ENCODE measurements at places on chromosomes 3 and 15.

GRCh38 chr3:154598166-154598565 lies 168.2 kb upstream of the GPR149 start:
- DNase-seq = no peak
- H3K4me1 ChIP-seq = no peaks in the 10 kb centered on the region
- H3K4me3 ChIP-seq = no peak overlapping the region

DNA sequence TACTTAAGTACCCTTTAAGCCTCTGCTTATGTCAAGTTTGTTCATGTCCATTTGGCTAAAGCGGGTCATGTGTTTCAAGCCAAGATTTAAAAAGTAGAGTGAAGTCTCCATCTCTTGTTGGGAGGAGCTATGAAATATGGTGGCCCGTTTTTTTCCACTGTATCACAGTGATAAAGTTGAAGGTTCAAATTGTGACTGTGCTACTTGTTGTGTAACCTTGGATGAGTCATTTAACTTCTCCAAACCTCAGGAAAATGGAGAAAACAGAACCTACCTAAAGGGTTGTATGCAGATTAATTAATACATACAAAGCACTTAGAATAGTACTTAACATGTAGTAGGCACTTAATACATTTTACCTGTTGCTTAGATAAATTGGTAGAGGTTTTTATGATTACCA lies 43.4 kb downstream of the SNAPC5 start:
- H3K27me3 ChIP-seq = no peaks in the 10 kb centered on the region
- H3K27ac ChIP-seq = no peak overlapping the region
- peaks cover 2% of the 10 kb centered on the region for H3K36me3 ChIP-seq
- no peak overlapping the region for H3K4me3 ChIP-seq
- no peaks in the 10 kb centered on the region for H3K4me1 ChIP-seq

DNA sequence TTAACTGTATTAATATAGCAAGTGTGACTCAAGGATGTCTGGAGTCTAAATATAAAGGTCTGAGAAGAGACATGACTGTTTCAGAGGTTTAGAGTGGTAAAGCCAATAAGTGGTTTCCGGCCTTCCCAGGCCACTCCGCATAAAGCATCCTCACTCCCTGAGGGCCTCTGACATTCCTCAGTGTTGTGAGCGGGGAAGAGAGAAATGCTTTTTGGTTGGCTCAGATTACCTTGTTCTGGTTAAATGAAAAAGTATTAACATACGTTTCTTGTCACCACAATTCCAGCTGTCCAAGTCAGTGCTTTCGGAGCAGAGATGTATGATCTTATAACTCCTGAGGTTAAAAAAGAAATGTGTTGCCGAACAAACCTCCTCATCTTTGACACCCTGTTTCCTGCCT lies 103.8 kb downstream of the RBMS3 start:
- H3K27me3 ChIP-seq = no peaks in the 10 kb centered on the region
- no peaks in the 10 kb centered on the region for H3K4me1 ChIP-seq
- H3K4me3 ChIP-seq = no peak overlapping the region
- no peaks in the 10 kb centered on the region for H3K36me3 ChIP-seq
- no peak overlapping the region for H3K27ac ChIP-seq

- H3K4me1 ChIP-seq = peaks cover 3% of the 10 kb centered on the region
- no peak for DNase-seq
- no peaks in the 10 kb centered on the region for H3K36me3 ChIP-seq
- H3K27me3 ChIP-seq = no peaks in the 10 kb centered on the region
- no peak overlapping the region for H3K4me3 ChIP-seq
These were observed 118.0 kb upstream of the C3orf80 start for GRCh38 chr3:160106905-160107861.

- H3K36me3 ChIP-seq = peaks cover 39% of the 10 kb centered on the region
- DNase-seq = no peak
- H3K27me3 ChIP-seq = no peaks in the 10 kb centered on the region
- H3K4me1 ChIP-seq = peaks cover 9% of the 10 kb centered on the region
These were observed 38.0 kb downstream of the ANP32A start for GRCh38 chr15:68782589-68783161.

GRCh38 chr3:52986938-52987337 lies 58.9 kb downstream of the SFMBT1 start:
- no peaks in the 10 kb centered on the region for H3K27me3 ChIP-seq
- peaks cover 18% of the 10 kb centered on the region for H3K4me1 ChIP-seq
- DNase-seq = no peak
- H3K4me3 ChIP-seq = no peak overlapping the region
- no peak overlapping the region for H3K27ac ChIP-seq
- H3K36me3 ChIP-seq = no peaks in the 10 kb centered on the region

DNA sequence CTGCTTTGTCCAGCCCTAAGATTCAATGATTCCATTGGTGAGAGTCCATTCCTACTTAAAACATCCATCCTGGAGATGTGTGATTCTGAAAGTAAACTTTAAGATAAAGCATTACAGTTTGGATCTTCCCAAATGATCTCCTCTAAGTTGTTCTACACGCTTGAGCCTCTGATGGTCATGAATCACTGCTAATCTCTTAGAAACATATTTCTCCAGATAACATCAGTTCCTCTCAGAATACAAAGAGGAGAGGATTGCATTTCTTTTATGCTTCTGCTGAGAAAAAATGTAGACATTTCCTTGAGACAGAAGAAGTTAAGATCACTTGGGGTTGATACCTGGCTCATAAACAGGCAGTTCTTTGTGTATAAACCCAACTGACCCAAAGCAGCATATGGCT lies 281.2 kb upstream of the DPH6 start:
- H3K27ac ChIP-seq = no peak overlapping the region
- H3K4me1 ChIP-seq = no peaks in the 10 kb centered on the region
- DNase-seq = no peak
- no peaks in the 10 kb centered on the region for H3K36me3 ChIP-seq
- H3K4me3 ChIP-seq = no peak overlapping the region

DNA sequence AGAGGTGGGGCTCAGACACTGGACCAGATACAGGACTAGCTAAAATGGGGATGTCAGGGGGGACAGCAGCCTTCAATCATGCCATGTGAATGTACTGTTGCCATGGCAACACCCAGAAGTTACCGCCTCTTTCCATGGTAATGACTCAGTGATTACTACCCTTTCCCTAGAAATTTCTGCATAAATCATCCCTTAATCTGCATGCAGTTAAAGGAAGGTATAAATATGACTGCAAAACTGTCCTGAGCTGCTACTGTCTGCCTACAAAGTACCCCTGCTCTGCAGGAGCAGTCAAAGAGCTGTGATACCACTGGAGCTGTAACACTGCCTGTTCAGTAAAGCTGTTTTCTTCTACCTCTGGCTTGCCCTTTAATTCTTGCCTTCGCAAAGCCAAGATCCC lies 168.2 kb downstream of the PEAK1 start:
- no peaks in the 10 kb centered on the region for H3K36me3 ChIP-seq
- H3K4me3 ChIP-seq = no peak overlapping the region
- DNase-seq = no peak
- no peaks in the 10 kb centered on the region for H3K27me3 ChIP-seq

GRCh38 chr15:23877502-23878412 lies 190.7 kb upstream of the NDN start:
- no peak for DNase-seq
- H3K4me1 ChIP-seq = no peaks in the 10 kb centered on the region
- no peak overlapping the region for H3K4me3 ChIP-seq
- H3K27ac ChIP-seq = no peak overlapping the region

DNA sequence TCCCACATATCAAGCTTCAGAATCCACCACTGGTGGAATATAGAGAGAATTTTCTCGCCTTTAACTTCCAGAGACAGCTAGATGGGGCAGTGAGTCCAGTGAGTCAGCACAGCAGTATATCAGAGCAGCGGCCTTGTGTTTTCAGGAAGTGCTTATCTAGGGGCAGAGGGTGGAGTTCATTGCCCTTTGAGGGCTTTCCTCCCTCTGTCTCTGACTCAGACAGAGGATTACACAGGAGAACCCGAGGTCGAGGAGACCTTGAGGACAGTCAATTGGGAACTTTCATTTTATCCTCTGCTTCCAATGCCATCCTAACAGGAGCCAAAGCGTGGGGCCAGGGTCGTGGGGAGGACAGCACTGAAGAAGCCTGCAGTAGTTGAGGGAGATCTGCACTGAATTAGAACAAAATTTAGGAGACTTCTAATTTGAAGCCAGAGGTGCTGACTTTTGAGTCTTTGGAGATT lies 109.6 kb upstream of the UMPS start:
- H3K36me3 ChIP-seq = no peaks in the 10 kb centered on the region
- peak overlapping the region; percentile 84 for H3K27ac ChIP-seq
- H3K4me1 ChIP-seq = peaks cover 18% of the 10 kb centered on the region
- 0 out of 2 replicates have a peak overlapping the region, but pooled peaks have one; percentile 19 for H3K4me3 ChIP-seq

- H3K27ac ChIP-seq = no peak overlapping the region
- no peaks in the 10 kb centered on the region for H3K36me3 ChIP-seq
- H3K4me1 ChIP-seq = no peaks in the 10 kb centered on the region
- H3K27me3 ChIP-seq = no peaks in the 10 kb centered on the region
- DNase-seq = no peak
These were observed 25.5 kb upstream of the AADAC start for GRCh38 chr3:151788401-151788800.

- no peaks in the 10 kb centered on the region for H3K4me1 ChIP-seq
- H3K27ac ChIP-seq = no peak overlapping the region
- no peaks in the 10 kb centered on the region for H3K27me3 ChIP-seq
- no peaks in the 10 kb centered on the region for H3K36me3 ChIP-seq
- no peak overlapping the region for H3K4me3 ChIP-seq
- no peak for DNase-seq
These were observed 72.7 kb upstream of the ABI3BP start for GRCh38 chr3:101065962-101066361.

GRCh38 chr3:182837855-182838454 lies 44.7 kb downstream of the ATP11B start:
- no peaks in the 10 kb centered on the region for H3K27me3 ChIP-seq
- no peak overlapping the region for H3K27ac ChIP-seq
- no peak for DNase-seq
- H3K4me1 ChIP-seq = no peaks in the 10 kb centered on the region

GRCh38 chr3:165491487-165491886 lies 295.3 kb upstream of the SLITRK3 start:
- H3K4me3 ChIP-seq = no peak overlapping the region
- no peaks in the 10 kb centered on the region for H3K27me3 ChIP-seq
- no peaks in the 10 kb centered on the region for H3K36me3 ChIP-seq
- H3K4me1 ChIP-seq = no peaks in the 10 kb centered on the region
- H3K27ac ChIP-seq = no peak overlapping the region

GRCh38 chr3:30633718-30634117 lies 27.3 kb downstream of the TGFBR2 start:
- no peak for DNase-seq
- no peaks in the 10 kb centered on the region for H3K27me3 ChIP-seq
- no peaks in the 10 kb centered on the region for H3K36me3 ChIP-seq
- H3K4me1 ChIP-seq = no peaks in the 10 kb centered on the region

DNA sequence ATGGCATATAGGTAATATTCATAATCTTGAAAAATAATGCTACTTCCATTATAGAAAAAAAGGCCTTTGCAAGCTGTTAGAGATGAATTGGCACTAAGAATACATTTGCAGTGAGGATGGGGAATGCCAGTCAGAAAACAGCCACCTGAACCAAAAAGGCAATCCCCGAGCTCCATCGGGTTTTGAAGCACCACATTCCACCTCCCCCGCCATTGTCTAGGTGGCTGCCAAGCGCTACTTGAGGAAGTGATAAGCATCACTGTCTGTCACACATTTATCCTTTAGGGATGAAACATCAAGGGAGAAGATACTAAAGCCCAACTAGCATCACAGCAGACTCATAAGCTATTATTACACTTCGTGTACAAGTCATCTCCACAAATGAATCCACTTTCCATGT lies 112.8 kb downstream of the OSBPL10 start:
- DNase-seq = no peak
- no peaks in the 10 kb centered on the region for H3K4me1 ChIP-seq
- H3K27me3 ChIP-seq = no peaks in the 10 kb centered on the region

- H3K27ac ChIP-seq = no peak overlapping the region
- no peaks in the 10 kb centered on the region for H3K36me3 ChIP-seq
- no peaks in the 10 kb centered on the region for H3K27me3 ChIP-seq
- DNase-seq = no peak
- H3K4me1 ChIP-seq = peaks cover 3% of the 10 kb centered on the region
- H3K4me3 ChIP-seq = no peak overlapping the region
These were observed 32.9 kb downstream of the PIK3CA start for GRCh38 chr3:179181021-179181472.

GRCh38 chr3:172129850-172130716 lies 90.7 kb downstream of the FNDC3B start:
- DNase-seq = no peak
- H3K4me3 ChIP-seq = no peak overlapping the region
- H3K4me1 ChIP-seq = peaks cover 29% of the 10 kb centered on the region
- H3K36me3 ChIP-seq = peaks cover under 1% of the 10 kb centered on the region

DNA sequence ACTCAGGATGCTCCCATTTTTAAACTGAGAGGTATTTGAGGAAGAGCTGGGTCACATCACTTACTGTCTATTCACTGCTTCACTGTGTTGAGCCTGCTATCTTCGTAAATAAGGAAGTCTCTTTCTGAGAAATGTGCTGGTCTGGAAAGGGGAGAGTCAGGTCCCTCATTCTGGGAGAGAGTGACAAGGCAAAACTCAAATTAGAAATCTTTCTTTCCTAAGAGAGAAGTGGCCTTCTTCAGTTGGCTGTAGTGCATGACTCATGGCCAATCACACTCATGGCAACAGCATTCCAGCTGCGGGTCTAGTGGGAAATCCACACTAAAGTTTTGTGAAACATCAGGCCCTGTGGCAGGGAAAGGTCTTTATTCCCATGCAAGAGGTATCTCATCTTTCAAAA lies 11.5 kb upstream of the TIMP4 start:
- H3K36me3 ChIP-seq = no peaks in the 10 kb centered on the region
- no peak overlapping the region for H3K4me3 ChIP-seq
- no peaks in the 10 kb centered on the region for H3K27me3 ChIP-seq
- no peak for DNase-seq
- no peaks in the 10 kb centered on the region for H3K4me1 ChIP-seq
- no peak overlapping the region for H3K27ac ChIP-seq

- H3K27ac ChIP-seq = no peak overlapping the region
- H3K4me1 ChIP-seq = peaks cover 20% of the 10 kb centered on the region
- no peak for DNase-seq
- peaks cover 10% of the 10 kb centered on the region for H3K27me3 ChIP-seq
- peak overlapping the region; percentile 58 for H3K4me3 ChIP-seq
These were observed 394 bp downstream of the OSBPL10 start for GRCh38 chr3:31980530-31981205.

GRCh38 chr3:21484828-21485144 lies 266.2 kb downstream of the ZNF385D start:
- DNase-seq = no peak
- H3K27me3 ChIP-seq = no peaks in the 10 kb centered on the region
- H3K4me1 ChIP-seq = no peaks in the 10 kb centered on the region

DNA sequence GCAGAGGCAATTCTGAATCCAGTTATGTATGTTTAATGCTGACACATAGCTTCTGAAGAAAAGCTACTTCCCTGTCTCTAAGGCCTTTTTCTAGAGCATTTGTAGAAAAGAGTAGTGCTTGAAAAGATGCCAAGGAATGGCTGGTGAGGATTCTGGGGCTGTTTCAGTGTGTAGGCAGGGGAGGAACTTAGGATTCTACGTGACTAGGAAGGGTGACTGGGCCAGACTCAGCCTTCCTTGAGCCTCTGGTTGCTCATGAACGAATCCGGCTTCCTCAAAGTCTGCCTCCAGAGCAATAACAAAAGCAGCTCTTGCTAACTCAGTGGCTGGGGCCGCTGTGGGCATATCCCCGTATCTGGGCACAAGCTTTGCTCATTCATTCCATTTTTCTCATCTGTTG lies 104.8 kb upstream of the WNT5A start:
- no peak for DNase-seq
- H3K4me3 ChIP-seq = no peak overlapping the region
- H3K27me3 ChIP-seq = no peaks in the 10 kb centered on the region
- no peak overlapping the region for H3K27ac ChIP-seq

GRCh38 chr15:99403597-99403996 lies 152.3 kb downstream of the LRRC28 start:
- no peak overlapping the region for H3K27ac ChIP-seq
- no peaks in the 10 kb centered on the region for H3K36me3 ChIP-seq
- no peak for DNase-seq
- H3K27me3 ChIP-seq = no peaks in the 10 kb centered on the region
